ENCODE measurements at places on chromosomes 12 and 14. TPM values are rescaled to one million over a fixed set of nuclear protein-coding genes. Genes with fewer than 3 reads are reported as not detected.

DNA sequence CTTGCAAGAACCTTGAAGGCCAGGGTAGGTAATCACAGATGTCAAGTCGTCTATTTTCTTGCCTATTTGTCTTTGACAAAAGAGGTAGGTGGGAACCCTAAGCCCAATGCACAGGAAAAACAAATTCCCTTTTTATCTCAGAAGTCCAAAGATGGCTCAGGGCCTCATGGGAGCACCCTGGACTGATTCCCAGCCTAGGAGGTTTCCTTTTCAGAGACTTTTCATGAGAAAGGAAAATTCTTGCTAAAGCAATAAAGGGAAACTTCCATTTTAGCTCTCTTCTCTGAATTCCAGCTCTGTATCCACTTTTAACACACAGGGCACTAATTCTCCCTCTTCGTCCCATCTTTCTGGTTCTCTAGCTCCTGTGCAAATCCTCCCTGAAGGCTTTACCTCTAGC lies 1.2 kb downstream of the ZNF641 start:
- no peak for DNase-seq

DNA sequence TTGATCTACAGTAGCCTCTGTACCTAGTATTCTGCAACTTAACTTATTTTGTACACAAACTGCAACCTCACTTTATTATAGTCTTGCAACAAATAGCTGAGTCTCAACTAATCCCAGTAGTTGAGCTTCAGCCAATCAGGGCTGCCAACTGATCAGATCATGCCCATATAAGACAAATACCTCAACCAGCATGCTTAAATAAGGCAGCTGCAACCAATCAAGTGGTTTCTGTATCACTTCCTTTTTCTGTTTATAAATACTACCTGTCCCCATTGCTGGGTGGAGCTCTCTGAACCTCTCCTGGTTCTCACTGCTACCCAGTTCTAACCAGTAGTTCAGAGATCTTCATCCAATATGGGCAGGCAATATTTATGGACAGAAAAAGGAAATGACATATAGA lies 248.5 kb upstream of the FBXO33 start:
- no peak for DNase-seq

The DDN gene
- 65.9 TPM for polyA plus RNA-seq

The ABHD12B gene
- 0.47 TPM for polyA plus RNA-seq

DNA sequence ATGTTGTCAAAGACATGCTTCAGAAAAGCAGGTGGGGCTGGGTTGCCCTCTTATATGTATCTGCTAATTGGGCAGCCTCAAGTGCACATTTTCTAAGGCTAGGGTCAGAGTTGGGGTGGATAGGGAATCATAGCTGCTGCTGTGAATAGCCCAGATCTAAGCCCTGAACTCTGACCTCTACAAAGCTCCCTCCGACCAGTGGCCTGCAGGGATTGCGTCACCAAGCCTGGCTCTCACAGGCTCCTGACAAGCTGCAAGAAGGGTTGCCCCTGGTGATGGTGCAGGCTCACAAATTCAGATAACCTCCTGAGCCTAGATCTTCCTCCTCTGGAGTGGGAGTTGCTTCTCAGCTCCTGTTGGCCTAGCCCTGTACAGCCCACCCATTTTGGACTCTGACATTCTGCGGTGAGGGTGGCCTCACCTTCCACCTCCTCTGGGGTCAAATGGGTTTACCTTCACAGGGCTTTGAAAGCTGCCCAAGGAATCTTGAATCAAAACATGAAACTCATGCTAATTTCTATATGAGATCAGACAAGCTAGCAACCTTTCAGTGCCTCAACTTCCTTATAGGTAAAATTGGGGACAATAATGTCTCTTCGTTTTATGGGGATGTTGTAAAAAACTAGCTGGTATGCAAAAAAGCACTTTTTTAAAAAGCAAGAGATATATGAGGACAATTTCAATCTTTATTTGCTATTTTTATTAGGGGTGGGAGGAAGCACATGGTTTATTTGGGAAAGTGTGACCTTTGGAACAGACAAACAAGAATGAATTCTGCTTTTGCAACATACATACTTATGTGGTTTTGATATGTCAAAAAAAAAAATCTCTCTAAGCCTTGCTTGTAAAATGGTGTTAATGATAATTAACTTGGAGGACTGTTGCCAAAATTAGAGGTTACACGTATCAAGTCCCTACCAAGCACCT lies 4.9 kb upstream of the SUSD6 start:
- no peak for DNase-seq

Data from left kidney (tissue), 8 donors.